HFFc6 (cell line): ENCODE measurements at places on chromosomes 2 and 18. TPM values are rescaled to one million over a fixed set of nuclear protein-coding genes. Genes with fewer than 3 reads are reported as not detected.

Gene PRKAG3
- total RNA-seq, result not detected in 3 replicates

Gene CKAP2L
- 11.9 to 35.7 TPM (median 26.2 TPM) in 3 replicates for total RNA-seq

Gene PRKCE
- total RNA-seq, result 11.0 to 12.5 TPM (median 11.3 TPM) in 3 replicates

Gene PID1
- 6.0 to 9.4 TPM (median 6.7 TPM) in 3 replicates for total RNA-seq

Gene SKA1
- total RNA-seq, result 6.4 to 18.7 TPM (median 14.9 TPM) in 3 replicates

Gene SERPINB8
- total RNA-seq, result 35.5 to 40.5 TPM (median 38.9 TPM) in 3 replicates

Gene POTEC
- not detected in 2 replicates for total RNA-seq

Gene EML6
- 0.05 to 0.41 TPM (median 0.27 TPM) in 3 replicates for total RNA-seq

Gene TEX44
- total RNA-seq, result not detected in 3 replicates

- peak; percentile 43 for DNase-seq
- H3K27ac ChIP-seq, result no peak overlapping the region
- H3K4me3 ChIP-seq, result no peak overlapping the region
- H3K27me3 ChIP-seq, result no peaks in the 10 kb centered on the region
- H3K36me3 ChIP-seq, result peaks cover 15% of the 10 kb centered on the region
Observed at GRCh38 chr18:36539674-36540231, 242.2 kb downstream of the FHOD3 start.

DNA sequence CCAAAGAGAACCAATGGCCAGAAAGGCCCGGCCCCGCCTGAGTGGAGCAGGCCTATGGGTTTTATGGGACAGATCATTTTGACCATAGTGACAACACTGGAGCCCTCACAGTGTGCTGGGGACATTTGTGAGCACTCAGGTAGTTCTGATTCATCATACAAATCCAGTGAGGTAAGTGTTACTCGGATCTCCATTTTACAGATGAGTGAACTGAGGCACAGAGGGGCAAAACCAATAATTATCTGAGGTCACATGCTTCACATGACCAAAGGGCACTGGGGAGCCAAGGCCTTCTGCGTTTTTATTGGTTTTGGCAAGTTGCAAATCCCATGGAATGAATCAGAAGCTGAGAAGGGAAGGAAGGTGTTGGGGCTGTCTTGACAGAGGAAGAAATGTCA is 111.5 kb upstream of the MGAT5 start:
- H3K36me3 ChIP-seq, result peaks cover 38% of the 10 kb centered on the region
- H3K4me3 ChIP-seq, result peak overlapping the region; percentile 45; the same call in 1 of the 2 replicates
- H3K27me3 ChIP-seq, result peaks cover 3% of the 10 kb centered on the region

DNA sequence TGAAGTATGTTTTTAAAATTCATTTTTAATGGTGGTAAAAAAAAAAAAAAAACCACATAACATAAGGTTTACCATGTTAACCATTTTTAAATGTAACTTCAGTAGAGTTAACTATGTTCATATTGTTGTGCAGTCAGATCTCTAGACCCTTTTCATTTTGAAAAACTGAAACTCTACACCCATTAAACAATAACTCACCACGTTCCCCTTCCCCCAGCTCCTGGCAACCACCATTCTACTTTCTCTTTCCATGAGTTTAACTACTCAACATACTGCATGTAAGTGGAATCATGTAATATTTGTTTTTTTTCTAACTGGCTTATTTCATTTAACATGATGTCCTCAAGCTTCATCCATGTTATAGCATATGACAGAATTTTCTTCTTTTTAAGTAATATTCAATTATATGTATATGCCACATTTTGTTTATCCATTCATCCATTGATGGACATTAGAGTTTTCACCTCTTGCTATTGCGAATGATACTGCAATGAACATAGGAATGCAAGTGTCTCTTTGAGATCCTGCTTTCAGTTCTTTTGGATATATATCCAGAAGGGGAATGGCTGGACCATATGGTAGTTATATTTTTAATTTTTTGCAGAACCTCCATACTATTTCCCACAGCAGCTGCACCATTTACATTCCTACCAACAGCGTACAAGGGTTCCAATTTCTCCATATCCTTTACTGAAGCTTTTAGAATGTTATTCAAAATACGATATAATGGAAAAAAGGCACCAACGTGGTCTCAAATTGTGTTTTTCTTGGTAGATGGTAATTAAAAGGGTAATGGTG is 91.0 kb downstream of the SPTBN1 start:
- peaks cover 3% of the 10 kb centered on the region for H3K27me3 ChIP-seq
- peaks cover 25% of the 10 kb centered on the region for H3K4me1 ChIP-seq

DNA sequence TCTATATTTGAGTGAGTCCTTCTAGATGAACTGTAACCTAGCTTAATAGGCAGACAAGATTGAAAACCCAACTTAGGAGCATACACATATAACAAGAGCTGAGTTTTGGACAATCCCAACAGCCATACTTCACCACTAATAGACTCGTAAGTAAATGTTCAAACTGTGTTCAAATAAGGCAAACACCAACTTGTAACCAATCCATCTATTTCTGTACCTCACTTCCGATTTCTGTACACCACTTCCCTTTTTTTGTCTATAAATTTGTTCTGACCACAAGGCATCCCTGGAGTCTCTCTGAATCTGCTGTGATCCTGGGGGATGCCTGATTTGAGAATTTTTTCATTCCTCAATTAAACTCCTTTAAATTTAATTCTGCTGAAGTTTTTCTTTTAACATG is 1149.1 kb upstream of the NRXN1 start:
- H3K36me3 ChIP-seq, result peaks cover 5% of the 10 kb centered on the region; the same call in 1 of the 2 replicates
- no peak overlapping the region for H3K4me3 ChIP-seq
- H3K27ac ChIP-seq, result no peak overlapping the region
- no peaks in the 10 kb centered on the region for H3K27me3 ChIP-seq
- H3K4me1 ChIP-seq, result no peaks in the 10 kb centered on the region
- DNase-seq, result no peak

GRCh38 chr2:169159686-169160085 is 90.3 kb downstream of the DHRS9 start:
- no peak for DNase-seq
- H3K4me3 ChIP-seq, result no peak overlapping the region
- H3K27me3 ChIP-seq, result no peaks in the 10 kb centered on the region
- no peaks in the 10 kb centered on the region for H3K36me3 ChIP-seq
- H3K4me1 ChIP-seq, result no peaks in the 10 kb centered on the region
- no peak overlapping the region for H3K27ac ChIP-seq

- H3K27me3 ChIP-seq, result peaks cover 2% of the 10 kb centered on the region; the same call in 1 of the 2 replicates
- no peak overlapping the region for H3K4me3 ChIP-seq
- H3K4me1 ChIP-seq, result no peaks in the 10 kb centered on the region
- no peak overlapping the region for H3K27ac ChIP-seq
Observed at GRCh38 chr2:65896446-65896845, 464.0 kb upstream of the SPRED2 start.

DNA sequence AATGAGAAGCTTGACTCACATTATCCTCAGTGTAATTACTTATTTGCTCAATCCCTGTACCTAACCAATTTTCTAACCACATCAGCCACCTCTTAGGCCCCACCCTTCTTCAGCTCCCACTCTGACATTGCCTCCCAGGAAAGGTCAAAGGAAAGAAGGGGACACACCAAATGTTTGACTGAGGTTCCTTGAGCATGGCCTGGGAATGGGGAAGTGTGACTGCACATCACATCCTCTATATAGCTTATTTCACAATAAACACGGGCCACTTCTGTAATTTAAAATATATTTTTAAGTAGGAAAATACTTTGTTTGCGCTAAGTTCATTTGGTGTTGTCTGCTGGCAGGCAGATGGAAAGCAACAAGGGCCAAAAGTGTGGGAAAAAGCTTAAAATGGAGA is 3.0 kb upstream of the FIGLA start:
- peaks cover 35% of the 10 kb centered on the region for H3K27me3 ChIP-seq
- H3K4me3 ChIP-seq, result no peak overlapping the region
- H3K4me1 ChIP-seq, result peaks cover 5% of the 10 kb centered on the region; the same call in 1 of the 2 replicates
- no peak overlapping the region for H3K27ac ChIP-seq
- no peaks in the 10 kb centered on the region for H3K36me3 ChIP-seq
- no peak for DNase-seq

DNA sequence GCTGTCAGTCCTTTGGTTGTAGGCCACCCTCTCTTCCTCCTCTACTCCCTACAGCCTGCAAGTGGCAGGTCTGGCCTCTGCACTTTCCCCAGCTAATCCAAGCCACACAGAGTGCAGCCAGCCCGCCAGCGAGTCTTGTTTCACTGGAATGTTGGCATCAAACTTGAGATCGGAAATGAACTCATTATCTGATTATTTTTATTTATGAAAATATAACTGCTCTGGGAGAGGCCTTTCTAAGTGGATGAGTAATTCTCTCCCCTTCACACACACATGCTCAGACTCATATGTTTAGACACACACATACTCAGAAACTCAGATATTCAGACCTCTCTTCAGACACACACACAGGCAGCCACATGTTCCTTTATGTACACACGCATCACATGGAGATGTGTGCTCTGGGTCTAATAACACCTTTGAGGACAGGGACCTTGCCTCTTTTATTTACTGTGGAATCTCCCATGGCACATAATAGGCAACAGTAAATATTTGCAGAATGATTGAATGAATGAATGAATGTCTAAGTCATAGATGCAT is 151.3 kb downstream of the ZFP36L2 start:
- peak overlapping the region; percentile 47 for H3K4me3 ChIP-seq
- no peaks in the 10 kb centered on the region; the same call in 1 of the 2 replicates for H3K36me3 ChIP-seq
- H3K27ac ChIP-seq, result peak overlapping the region; percentile 97
- H3K4me1 ChIP-seq, result peaks cover 82% of the 10 kb centered on the region
- H3K27me3 ChIP-seq, result no peaks in the 10 kb centered on the region; the same call in none of the 2 replicates
- DNase-seq, result peak; percentile 98

- no peak overlapping the region for H3K4me3 ChIP-seq
- H3K27me3 ChIP-seq, result peaks cover 20% of the 10 kb centered on the region
- H3K27ac ChIP-seq, result no peak overlapping the region
- DNase-seq, result no peak
Observed at GRCh38 chr2:62396880-62397279, 109.1 kb downstream of the TMEM17 start.

DNA sequence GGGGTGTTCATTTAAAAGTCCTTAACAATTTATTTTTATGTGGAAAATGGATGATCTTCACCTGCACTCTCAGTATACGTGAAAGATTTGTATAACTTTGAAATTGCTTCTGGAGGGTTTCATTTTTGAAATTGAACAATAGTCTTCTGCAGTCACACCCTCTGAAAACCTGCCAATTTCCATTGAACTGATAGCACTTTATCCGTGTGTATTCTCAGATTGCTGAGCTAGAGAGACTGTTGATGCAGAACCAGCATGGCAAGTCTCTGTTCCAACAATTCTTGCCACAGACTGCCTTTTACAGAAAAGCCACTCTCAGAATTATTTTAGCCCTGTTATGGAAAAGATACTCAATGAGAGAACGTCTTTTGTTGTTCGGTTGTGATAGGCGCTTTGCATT is 6.6 kb upstream of the GULP1 start:
- H3K27me3 ChIP-seq, result no peaks in the 10 kb centered on the region
- peaks cover 20% of the 10 kb centered on the region for H3K36me3 ChIP-seq
- no peaks in the 10 kb centered on the region for H3K4me1 ChIP-seq
- no peak overlapping the region for H3K27ac ChIP-seq
- DNase-seq, result no peak

- H3K4me1 ChIP-seq, result no peaks in the 10 kb centered on the region
- no peak overlapping the region; the same call in 1 of the 2 replicates for H3K4me3 ChIP-seq
- H3K36me3 ChIP-seq, result no peaks in the 10 kb centered on the region
- DNase-seq, result no peak
- no peaks in the 10 kb centered on the region for H3K27me3 ChIP-seq
Observed at GRCh38 chr2:209209943-209210342, 213.9 kb upstream of the MAP2 start.

DNA sequence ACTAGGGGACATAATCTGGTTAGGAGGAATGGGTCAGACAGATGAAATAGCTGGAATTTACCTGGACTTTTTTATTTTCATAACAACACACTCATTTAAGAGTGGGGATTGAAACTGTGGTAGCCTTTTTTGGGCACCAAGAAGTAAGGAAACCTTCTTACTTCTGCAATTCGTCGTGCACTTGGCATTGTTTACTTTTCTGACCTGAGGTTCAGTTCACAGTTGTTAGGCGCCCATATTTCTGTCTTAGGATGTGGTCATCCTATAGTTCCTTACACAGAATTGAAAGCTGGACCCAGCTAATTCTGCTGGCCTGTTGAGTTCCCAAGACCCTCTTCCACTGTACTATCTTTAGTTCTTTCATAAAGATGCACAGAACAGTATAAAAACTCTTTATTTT is 72.9 kb downstream of the TMX3 start:
- no peak overlapping the region for H3K27ac ChIP-seq
- DNase-seq, result no peak
- H3K27me3 ChIP-seq, result no peaks in the 10 kb centered on the region
- peaks cover 8% of the 10 kb centered on the region for H3K36me3 ChIP-seq
